Cardiac muscle cell (in vitro differentiated cells and primary cell): ENCODE measurements at places on chromosomes 6 and 20. TPM values are rescaled to one million over a fixed set of nuclear protein-coding genes. Genes with fewer than 3 reads are reported as not detected.

- H3K27ac ChIP-seq, result peak overlapping the region; percentile 47
- no peaks in the 10 kb centered on the region for H3K36me3 ChIP-seq
- H3K27me3 ChIP-seq, result no peaks in the 10 kb centered on the region
These were observed 3.5 kb downstream of the ZFAND3 start for GRCh38 chr6:37822851-37823682.

DNA sequence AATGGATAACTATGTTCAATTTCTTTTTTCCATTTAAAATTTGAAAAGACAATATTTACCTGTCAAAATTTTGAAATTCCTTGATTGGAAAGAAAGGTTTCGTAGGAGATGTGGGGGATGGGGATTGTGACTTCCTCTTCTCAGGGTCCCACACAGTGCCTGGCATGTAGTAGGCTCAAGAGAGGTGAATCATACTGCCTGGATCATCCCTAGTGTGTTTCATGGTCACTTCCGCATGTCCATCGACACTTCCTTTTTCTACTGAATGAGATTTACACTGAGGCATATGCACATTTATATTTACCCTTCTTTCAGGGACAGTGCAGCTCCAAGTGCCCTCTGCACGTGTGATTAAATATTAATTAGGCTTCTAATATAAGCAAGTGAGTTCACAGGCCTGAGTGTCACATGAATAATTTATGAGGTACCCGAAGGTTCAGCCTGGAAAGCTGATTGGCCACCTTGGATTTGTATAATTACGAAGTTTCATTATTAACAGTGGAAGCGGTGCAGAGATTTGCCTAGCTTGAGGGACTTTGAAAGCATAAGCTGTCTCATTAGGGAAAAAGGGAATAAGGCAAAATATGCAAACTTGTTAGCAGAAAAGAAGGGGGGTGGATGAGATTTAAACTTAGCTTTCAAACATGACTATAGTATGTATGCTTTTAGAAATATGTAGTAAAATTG, 177.5 kb upstream of the MMS22L start:
- no peaks in the 10 kb centered on the region for H3K27me3 ChIP-seq
- no peak for DNase-seq
- no peak overlapping the region for H3K4me3 ChIP-seq
- H3K36me3 ChIP-seq, result no peaks in the 10 kb centered on the region
- peaks cover 7% of the 10 kb centered on the region for H3K4me1 ChIP-seq

DNA sequence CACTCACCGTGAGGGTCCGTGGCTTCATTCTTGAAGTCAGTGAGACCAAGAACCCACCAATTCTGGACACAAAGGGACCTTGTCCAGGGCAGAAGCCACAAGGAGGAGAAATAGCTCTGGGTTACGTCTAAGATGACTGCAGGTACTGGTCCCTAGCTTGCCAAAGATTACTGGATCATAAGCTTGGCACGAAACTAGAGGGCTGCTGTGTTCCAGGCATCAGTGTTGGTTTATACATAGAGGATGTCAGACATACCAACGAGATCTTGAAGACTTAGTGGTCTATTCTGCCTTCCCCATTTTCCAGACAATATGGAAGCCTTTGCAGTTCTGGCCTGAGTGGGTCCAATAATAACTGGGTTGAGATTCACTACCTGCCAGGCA, 175.7 kb downstream of the TBX18 start:
- H3K27ac ChIP-seq, result no peak overlapping the region
- H3K4me3 ChIP-seq, result no peak overlapping the region
- H3K4me1 ChIP-seq, result peaks cover 8% of the 10 kb centered on the region
- DNase-seq, result no peak
- H3K36me3 ChIP-seq, result no peaks in the 10 kb centered on the region

Gene HNF4A
- 0.09 TPM in 1 of 2 replicates, not detected in the other for total RNA-seq

DNA sequence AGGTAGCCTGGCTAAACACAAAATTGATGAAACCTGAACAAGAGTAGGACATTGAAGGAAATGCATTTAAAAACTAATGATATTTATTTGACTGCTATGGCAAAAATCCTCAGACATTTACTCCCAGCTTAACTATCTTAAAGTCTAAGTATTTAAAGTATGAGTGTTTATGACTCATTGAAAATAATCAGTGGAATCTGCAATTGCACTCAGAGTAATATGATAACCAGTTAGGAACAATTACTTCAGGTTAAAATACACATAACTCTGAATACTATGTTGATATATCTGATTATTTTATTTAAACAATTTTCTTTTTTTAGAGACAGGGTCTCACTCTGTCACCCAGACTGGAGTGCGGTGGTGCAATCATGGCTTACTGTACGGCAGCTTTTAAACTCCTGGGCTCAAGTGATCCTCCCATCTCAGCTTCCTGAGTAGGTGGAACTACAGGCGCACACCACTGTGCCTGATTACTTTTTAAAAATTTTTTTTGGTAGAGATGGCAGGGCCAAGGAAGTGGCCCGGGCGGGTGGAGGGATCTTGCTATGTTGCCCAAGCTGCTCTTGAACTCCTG, 43.9 kb downstream of the FILIP1 start:
- H3K27me3 ChIP-seq, result no peaks in the 10 kb centered on the region
- peaks cover 8% of the 10 kb centered on the region for H3K4me1 ChIP-seq
- peaks cover 8% of the 10 kb centered on the region for H3K36me3 ChIP-seq
- H3K4me3 ChIP-seq, result no peak overlapping the region

GRCh38 chr6:63527658-63528514, 44.4 kb upstream of the LOC128125822 start:
- no peaks in the 10 kb centered on the region for H3K4me1 ChIP-seq
- H3K4me3 ChIP-seq, result no peak overlapping the region
- H3K27ac ChIP-seq, result no peak overlapping the region
- no peaks in the 10 kb centered on the region for H3K36me3 ChIP-seq

- no peaks in the 10 kb centered on the region for H3K27me3 ChIP-seq
- no peaks in the 10 kb centered on the region for H3K4me1 ChIP-seq
- no peaks in the 10 kb centered on the region for H3K36me3 ChIP-seq
- H3K4me3 ChIP-seq, result no peak overlapping the region
- H3K27ac ChIP-seq, result no peak overlapping the region
These were observed 84.5 kb upstream of the PRND start for GRCh38 chr20:4637081-4637797.

- no peak overlapping the region for H3K4me3 ChIP-seq
- H3K36me3 ChIP-seq, result no peaks in the 10 kb centered on the region
- no peaks in the 10 kb centered on the region for H3K4me1 ChIP-seq
- DNase-seq, result no peak
- H3K27me3 ChIP-seq, result no peaks in the 10 kb centered on the region
- no peak overlapping the region for H3K27ac ChIP-seq
These were observed 117.5 kb upstream of the KCNQ5 start for GRCh38 chr6:72504406-72504805.

- H3K27me3 ChIP-seq, result no peaks in the 10 kb centered on the region
- H3K36me3 ChIP-seq, result no peaks in the 10 kb centered on the region
These were observed 393.6 kb downstream of the CD83 start for GRCh38 chr6:14511061-14511586.

Gene GATA5
- 79.0 and 103 TPM in 2 replicates for total RNA-seq

GRCh38 chr6:110581679-110582078, 105.3 kb upstream of the SLC22A16 start:
- H3K27ac ChIP-seq, result no peak overlapping the region
- no peaks in the 10 kb centered on the region for H3K27me3 ChIP-seq
- H3K4me1 ChIP-seq, result no peaks in the 10 kb centered on the region
- no peaks in the 10 kb centered on the region for H3K36me3 ChIP-seq
- H3K4me3 ChIP-seq, result no peak overlapping the region

- H3K36me3 ChIP-seq, result no peaks in the 10 kb centered on the region
- no peaks in the 10 kb centered on the region for H3K27me3 ChIP-seq
- H3K4me1 ChIP-seq, result peaks cover 3% of the 10 kb centered on the region
- no peak for DNase-seq
- H3K4me3 ChIP-seq, result no peak overlapping the region
These were observed 7.7 kb upstream of the BICRAL start for GRCh38 chr6:42774201-42774600.

DNA sequence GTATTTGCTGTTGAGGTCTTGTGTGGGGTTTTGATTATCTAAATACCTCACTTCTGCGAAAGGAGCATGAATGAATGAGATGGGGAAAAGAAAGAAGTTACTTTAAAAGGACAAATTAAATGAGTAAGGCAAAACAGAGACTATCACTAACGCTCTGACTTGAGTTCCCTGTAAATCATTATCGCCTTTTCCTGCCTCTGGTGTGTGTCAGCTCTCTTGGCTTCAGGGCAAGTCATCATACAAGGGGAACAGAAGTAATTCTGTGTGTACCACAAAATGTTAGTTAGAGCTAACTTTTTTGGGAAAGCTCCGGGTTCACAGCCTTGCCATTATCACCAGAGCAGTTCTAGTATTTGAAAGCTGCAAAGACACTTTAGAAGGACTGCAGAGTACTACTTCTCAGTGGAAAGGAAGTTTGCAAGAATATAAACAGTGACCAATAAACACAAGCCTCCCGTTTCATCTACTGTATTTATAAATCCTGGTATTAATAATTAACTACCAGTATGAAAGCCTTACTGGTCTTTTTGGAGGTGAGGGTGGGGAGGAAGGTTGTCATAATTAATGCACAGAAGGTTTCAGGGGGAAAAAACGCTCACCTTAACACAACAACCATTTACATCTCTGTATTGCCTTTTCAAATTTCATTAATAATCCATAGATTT, 1.2 kb downstream of the DZANK1 start:
- H3K4me1 ChIP-seq, result no peaks in the 10 kb centered on the region
- no peak overlapping the region for H3K4me3 ChIP-seq
- H3K27ac ChIP-seq, result peak overlapping the region; percentile 54
- no peaks in the 10 kb centered on the region for H3K36me3 ChIP-seq
- no peak for DNase-seq

DNA sequence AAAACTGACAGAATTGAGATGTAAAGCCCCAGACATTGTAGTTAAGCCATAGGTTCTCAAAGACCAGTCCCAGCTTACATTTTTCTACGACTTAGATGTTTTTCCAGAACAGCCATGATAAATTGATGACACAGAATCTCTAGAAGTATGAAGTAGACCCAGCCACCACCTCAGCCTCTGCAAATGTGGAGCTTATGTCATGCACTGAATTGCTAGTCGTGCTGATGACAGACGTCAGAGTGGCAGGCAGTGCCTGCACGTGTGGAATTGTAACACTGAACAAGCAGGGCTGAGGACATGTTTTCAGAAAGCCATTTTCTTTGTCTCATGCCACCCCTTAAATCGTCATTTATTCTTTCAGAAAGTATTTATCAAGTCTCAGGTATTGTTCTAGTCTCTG, 72.4 kb upstream of the TMEM181 start:
- DNase-seq, result no peak
- H3K4me3 ChIP-seq, result no peak overlapping the region
- H3K4me1 ChIP-seq, result no peaks in the 10 kb centered on the region
- H3K27ac ChIP-seq, result no peak overlapping the region
- H3K36me3 ChIP-seq, result peaks cover 5% of the 10 kb centered on the region

GRCh38 chr6:85561750-85562357, 31.8 kb downstream of the SNX14 start:
- no peak overlapping the region for H3K27ac ChIP-seq
- H3K27me3 ChIP-seq, result no peaks in the 10 kb centered on the region
- H3K4me3 ChIP-seq, result no peak overlapping the region
- peaks cover 13% of the 10 kb centered on the region for H3K36me3 ChIP-seq

GRCh38 chr6:37940074-37940847, 120.7 kb downstream of the ZFAND3 start:
- H3K27me3 ChIP-seq, result no peaks in the 10 kb centered on the region
- H3K27ac ChIP-seq, result no peak overlapping the region
- peaks cover 16% of the 10 kb centered on the region for H3K4me1 ChIP-seq
- H3K4me3 ChIP-seq, result no peak overlapping the region
- H3K36me3 ChIP-seq, result no peaks in the 10 kb centered on the region
- DNase-seq, result peak; percentile 83

Gene CDC5L
- 17.1 and 17.8 TPM in 2 replicates for total RNA-seq
